Activated CD4-positive, alpha-beta memory T cell treated with anti-CD3 and anti-CD28 coated beads, Interleukin-2, amount 10 ng/mL, durations not matched to agents 7 days and 5 days (primary cell): ENCODE measurements at places on chromosomes 12 and 14.

DNA sequence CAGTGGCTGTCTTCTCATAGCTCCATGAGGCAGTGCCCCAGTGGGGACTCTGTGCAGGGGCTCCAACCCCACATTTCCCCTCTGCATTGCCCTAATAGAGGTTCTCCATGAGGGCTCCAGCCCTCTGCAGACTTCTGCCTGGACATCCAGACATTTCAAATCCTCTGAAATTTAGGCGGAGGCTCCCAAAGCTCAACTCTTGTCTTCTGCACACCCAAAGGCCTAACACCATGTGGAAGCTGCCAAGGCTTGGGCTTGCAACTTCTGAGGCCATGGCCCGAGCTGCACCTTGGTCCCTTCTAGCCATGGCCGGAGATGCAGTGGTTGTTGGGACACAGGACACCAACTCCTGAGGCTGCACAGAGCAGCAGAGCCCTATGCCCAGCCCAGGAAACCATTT lies 20.5 kb upstream of the PPP2R5C start:
- DNase-seq, result no peak

- DNase-seq, result no peak
These were observed 9.0 kb downstream of the ACTN1 start for GRCh38 chr14:68970038-68970612.

DNA sequence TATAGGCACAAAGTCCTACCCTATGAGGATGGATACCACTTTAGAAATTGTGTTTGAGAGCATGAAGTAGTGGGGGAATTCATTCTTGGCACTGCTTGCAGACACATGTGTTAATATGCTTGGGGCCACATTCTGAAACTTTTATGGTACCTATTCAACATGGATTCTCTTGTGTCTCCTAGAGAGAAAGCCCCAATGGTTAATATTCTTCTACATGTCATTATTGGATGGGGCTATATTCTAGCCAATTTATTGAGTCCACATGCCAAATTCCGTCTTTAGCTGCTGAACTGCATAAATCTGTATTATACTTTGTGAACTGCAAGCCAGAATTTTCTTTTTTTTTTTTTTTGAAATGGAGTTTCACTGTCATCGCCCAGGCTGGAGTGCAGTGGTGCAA lies 140.0 kb downstream of the KICS2 start:
- DNase-seq, result no peak

DNA sequence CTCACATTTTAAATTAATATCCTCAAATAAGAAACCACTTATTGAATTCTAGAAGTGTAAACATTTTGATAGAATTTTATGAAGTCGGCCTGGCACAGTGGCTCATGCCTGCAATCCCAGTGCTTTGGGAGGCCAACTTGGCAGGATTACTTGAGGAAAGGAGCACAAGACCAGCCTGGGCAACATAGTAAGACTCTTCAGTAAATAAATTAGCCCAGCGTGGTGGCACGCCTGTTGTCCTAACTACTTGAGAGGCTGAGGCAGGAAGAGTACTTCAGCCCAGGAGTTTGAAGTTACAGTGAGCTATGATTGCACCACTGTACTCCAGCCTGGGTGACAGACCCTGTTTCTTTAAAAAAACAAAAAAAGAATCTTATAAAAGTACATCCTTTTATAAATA lies 8.9 kb upstream of the ZNF410 start:
- DNase-seq, result no peak

- DNase-seq, result no peak
These were observed 13.9 kb upstream of the AVPR1A start for GRCh38 chr12:63164911-63165310.

DNA sequence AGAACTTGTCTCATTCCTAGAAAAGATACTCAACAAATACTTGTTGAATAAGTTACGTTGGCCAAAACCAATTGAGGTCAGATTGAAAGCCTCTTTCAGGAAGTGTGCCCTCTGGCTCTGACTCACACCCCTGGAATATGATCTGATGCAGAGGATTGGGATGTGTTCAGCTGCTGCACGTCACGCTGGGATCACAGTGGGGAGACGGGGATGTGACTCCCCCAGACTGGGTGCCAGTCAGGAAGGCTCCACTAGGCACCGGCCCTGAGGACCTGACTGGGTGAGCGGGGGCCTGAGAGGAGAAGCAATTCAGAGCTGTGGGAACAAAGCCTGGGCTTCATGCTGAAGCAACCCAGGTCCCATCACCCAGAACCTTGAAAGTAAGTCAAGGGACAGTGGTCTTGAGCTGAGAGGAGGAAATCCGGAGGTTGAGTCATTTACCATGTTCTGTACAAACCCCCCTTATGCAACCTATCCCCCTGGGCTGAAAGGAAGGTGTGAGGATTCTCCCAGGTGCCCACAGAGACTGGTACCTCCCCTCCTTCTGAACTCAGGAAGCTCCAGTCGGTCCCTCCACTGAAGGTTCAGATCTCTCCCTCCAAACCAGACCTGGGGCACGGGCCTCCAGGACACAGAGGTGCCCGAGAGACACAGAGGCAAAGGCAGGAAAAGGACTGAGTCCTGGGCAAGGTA lies 3.9 kb downstream of the CEBPE start:
- no peak for DNase-seq

DNA sequence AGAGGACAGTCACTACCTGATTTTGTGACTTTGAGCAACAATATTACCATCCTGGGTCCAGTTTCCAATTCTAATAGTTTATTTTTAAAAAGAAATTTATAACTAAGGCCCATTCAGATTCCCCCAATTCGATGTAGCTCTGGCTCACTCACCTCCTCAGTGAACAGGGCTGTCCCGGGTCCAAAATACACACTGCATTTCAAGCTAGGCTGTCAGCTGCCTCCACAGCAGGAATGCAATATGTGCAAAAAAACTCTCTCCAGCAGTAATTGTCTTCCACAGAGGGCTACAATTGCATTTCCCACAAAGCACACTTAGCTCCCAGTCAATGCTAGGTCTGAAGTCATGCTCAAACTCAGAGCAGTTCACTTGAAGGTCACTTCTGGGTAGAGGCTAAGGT lies 39.3 kb upstream of the ZNF641 start:
- no peak for DNase-seq

GRCh38 chr12:55716582-55716957 lies 724 bp downstream of the BLOC1S1 start:
- no peak for DNase-seq

DNA sequence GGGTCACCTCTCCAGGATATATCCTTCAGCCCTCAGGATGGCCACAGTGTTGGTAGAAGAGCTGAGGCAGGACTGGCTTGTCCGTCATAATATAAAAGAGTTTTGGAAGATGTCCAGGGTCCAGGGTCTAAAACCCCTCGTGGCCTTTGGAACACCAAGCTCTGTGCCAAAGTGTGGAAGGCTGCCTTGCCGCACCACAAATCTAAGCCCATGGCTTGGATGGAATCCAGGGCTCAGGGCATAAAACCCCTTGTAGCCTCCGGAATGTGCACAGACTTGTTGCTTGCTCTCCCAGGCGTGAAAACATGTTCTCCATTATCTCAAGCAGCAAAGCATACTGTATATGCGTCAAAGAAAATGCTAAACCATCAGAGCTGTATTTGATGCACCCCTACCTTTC lies 46.7 kb downstream of the TNFAIP2 start:
- DNase-seq, result no peak

GRCh38 chr12:98232753-98233390 lies 282.5 kb upstream of the TMPO start:
- DNase-seq, result no peak

GRCh38 chr14:96663491-96664067 lies 133.6 kb upstream of the VRK1 start:
- no peak for DNase-seq

DNA sequence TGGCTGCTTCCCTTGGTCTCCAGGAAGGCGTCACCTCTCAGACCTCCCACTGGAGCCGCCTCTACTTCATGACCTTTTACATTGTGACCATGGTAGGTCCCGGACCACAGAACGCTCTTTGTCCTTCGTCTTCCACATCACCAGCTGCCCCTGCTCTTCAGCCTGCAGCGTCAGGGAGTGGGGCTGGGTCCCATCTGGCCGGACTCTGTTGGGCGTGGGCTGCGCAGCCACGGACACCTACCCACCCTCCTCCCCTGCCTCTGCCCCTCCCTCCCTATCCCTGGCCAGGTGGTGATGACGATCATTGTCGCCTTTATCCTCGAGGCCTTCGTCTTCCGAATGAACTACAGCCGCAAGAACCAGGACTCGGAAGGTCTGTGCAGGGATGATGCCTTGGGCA lies 43.3 kb downstream of the SLC8B1 start:
- no peak for DNase-seq

GRCh38 chr12:817941-818600 lies 65.7 kb downstream of the WNK1 start:
- no peak for DNase-seq
